ENCODE measurements at places on chromosomes 16 and 17.

- DNase-seq: no peak
Measured at GRCh38 chr17:52828621-52829020, 670.1 kb upstream of the CA10 start.

GRCh38 chr17:34178092-34178491 is 77.0 kb upstream of the CCL2 start:
- DNase-seq: no peak

- peak; percentile 35 for DNase-seq
Measured at GRCh38 chr17:7173687-7174602, 5.2 kb downstream of the ASGR1 start.

DNA sequence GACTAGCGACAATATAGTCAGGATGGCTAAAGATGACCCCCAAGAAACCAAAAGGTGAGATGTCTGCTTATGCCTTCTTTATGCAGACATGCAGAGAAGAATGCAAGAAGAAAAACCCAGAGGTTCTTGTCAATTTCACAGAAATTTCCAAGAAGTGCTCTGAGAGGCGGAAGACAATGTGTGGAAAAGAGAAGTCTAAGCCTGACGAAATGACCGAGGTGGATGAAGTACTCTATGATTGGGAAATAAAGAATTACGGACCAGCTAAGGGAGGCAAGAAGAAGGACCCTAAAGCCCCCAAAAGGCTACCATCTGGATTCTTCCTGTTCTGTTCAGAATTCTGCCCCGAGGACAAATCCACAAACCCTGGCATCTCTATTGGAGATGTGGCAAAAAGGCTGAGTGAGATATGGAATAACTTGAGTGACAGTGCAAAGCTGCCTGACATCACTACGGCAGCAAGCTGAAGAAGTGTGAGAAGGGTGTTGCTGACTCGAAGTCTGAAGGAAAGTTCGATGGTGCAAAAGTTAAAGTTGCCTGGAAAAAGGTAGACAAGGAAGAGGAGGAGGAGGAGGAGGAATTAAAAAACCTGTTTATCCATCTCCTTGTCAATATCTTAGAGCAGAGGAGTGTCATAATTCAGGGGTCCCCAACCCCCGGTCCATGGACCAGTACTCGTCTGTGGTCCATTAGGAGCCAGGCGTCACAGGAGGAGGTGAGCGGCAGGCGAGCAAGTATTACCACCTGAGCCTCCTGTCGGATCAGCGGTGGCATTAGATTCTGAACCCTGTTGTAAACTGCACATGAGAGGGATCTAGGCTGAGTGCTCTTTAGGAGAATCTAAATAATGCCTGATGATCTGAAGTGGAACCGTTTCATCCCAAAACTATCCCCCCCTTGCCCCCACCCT is 25.1 kb upstream of the ADGRG1 start:
- DNase-seq: no peak

GRCh38 chr16:10182222-10183053 is at the start of gene GRIN2A:
Gene GRIN2A, minus strand, starts transcription at chr16:10182428. Its CDS starts 2,017 bp downstream, at chr16:10180411.
- no peak for DNase-seq

GRCh38 chr17:34169496-34169895 is 85.6 kb upstream of the CCL2 start:
- no peak for DNase-seq

- DNase-seq: no peak
Measured at GRCh38 chr16:63005356-63005755, 969.1 kb upstream of the CDH8 start.

DNA sequence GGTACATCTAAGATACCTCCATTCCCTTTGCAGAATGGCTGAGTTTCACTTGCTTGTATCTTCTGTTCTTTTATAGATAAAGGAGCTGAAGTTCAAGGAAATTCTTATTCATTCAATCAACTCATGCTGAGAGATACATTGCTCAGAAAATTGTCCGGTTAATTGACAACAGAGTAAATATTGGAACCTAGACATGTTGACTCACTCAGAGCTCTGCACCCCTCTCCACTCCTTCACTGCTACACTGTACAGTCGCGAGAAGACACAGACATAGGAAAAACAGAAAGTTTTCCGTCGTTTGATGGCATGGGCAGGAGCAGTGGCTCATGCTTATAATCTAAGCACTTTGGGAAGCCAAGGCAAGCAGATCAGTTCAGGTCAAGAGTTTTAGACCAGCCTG is 690.5 kb upstream of the SOX9 start:
- no peak for DNase-seq

DNA sequence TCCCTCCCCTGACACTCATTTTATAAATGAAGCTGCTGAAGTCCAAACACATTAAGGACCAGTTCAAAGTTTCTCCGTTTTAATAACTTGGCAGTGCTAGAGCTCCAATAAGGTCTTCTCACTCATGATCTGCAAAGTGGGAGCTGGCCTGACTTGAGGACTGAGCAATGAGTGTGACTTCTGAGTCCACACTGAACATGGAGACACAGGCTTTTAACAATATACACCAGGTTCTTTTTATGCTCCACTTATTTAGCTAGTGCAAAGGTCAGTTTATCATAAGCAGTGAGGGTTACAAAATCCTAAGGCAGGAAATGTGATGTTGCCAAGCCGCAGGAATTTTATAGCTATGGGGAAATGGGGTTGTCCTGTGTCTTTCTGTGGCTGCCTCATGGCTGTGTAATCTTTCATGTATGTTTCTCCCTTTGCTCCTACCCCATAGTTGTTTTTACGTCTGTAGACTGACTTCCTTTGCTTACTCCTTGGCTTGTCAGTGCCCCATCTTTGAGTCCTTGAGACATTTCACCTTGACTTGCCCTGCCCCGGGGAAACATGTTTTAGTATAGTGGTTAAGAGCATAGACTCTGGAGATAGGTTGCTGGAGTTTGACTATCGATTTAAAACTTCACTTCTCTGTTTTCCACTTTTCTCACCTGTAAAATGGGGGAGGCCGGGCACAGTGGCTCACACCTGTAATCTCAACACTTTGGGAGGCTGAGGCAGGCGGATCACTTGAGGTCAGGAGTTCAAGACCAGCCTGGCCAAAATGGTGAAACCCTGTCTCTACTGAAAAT is 12.2 kb upstream of the MMD start:
- DNase-seq: no peak

DNA sequence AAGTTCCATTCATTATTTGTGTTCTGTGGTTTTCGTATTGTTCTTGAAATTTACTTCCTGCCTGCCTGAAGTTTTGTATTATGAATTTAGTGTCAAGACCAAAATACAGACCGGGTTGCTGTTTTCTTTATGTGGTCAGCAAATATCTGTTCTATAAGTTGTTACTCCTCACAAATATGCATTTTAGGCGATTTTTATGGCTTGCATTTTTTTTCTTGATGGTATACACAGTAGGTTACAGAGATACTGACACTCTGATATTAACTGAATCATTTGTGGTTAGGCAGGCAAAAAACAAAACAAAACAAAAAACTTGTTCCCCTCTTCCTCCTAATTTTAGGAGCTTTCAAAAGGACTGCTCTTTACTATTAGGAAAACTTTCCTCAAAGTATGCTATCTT is 52.6 kb downstream of the BCAS3 start:
- DNase-seq: no peak

- DNase-seq: no peak
Measured at GRCh38 chr17:21129023-21129681, 2.4 kb downstream of the DHRS7B start.

DNA sequence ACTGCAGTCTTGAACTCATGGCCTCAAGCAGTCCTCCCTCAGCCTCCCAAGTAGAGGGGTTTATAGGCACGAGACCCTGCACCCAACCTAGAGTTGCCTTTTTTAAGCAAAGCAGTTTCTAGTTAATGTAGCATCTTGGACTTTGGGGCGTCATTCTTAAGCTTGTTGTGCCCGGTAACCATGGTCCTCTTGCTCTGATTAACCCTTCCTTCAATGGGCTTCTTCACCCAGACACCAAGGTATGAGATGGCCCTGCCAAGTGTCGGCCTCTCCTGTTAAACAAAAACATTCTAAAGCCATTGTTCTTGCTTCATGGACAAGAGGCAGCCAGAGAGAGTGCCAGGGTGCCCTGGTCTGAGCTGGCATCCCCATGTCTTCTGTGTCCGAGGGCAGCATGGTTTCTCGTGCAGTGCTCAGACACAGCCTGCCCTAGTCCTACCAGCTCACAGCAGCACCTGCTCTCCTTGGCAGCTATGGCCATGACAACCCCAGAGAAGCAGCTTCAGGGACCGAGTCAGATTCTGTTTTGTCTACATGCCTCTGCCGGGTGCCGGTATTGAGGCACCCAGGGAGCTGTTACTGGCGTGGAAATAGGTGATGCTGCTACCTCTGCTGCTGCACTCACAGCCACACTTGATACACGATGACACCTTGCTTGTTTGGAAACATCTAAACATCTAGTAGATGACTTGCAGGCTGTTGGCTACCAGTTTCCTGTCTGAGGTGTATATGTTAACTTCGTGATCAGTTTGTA is 3.3 kb downstream of the RPL13 start:
- no peak for DNase-seq

GRCh38 chr16:56478281-56479049 is 27.1 kb downstream of the OGFOD1 start:
- DNase-seq: no peak

DNA sequence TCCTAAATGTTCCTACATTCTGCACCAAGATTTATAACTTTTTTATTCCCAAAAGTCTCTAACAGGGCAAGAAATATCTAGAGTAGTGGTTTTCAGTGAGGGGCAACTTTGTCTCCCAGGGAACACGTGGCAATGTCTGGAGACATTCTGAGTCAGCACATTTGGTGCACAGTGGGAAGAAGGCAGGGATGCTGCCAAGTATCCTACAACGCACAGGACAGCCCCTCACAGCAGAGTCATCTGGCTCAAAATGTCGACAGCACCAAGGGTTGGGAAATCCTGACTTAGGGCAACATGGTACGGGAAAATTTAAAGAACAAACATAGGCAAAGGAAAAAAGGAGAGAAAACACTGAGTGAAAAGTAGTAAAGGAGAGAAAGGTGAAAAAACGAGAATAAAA is 61.8 kb downstream of the SMG6 start:
- DNase-seq: no peak

- no peak for DNase-seq
Measured at GRCh38 chr17:38914741-38915638, 10.4 kb upstream of the LASP1NB start.

GRCh38 chr17:77906377-77906871 is 52.1 kb upstream of the TNRC6C start:
- no peak for DNase-seq

- no peak for DNase-seq
Measured at GRCh38 chr16:84478172-84478947, 26.1 kb downstream of the MEAK7 start.

- DNase-seq: no peak
Measured at GRCh38 chr17:28892024-28892423, 5.5 kb downstream of the FLOT2 start.

- DNase-seq: no peak
Measured at GRCh38 chr16:67986949-67987348, 6.7 kb upstream of the DPEP3 start.

DNA sequence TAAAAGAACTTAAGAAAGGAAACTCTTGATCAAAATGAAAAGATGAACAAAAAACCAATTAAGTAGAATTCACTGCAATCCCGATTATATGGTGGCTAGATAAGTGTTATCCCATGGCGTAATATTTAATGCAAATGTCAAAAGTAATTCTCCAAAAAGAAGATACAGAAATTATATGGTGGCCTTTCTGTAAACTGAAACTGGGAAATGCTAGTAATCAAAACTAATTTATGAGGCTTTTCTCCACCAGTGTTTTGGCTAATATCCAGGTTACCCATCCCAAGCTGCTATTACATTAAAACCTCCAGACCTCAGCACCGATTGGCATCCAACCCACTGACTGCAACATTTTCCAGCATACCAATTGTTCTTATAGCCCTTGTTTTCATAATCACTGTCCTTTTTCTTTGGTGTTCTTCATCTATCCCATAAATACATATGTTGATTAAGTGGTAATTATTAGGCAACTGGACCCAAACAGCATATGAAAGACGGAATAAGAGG is 77.2 kb upstream of the TNRC6A start:
- no peak for DNase-seq

DNA sequence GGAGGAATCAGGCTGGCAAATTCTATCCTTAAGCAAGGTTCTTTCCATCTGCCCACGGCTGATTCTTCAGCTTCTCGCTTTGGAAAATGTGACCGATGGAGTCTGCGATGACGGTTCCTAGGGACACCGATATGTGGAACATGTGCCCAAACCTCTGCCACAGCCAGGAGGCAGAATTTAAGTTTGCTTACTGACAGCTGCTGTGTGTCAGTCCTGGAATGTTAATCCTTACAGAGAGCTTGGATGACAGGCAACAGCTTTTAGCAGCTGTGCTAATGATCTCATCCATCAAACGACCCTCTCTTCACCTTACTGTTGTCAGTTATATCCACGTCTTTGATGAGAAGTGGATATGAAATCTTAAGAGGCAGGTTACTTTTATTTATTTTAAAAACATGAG is 11.4 kb upstream of the MYH13 start:
- no peak for DNase-seq

GRCh38 chr17:43033948-43034881 is 9.2 kb downstream of the RND2 start:
- no peak for DNase-seq

GRCh38 chr17:72422505-72423285 is 301.9 kb downstream of the SOX9 start:
- no peak for DNase-seq

DNA sequence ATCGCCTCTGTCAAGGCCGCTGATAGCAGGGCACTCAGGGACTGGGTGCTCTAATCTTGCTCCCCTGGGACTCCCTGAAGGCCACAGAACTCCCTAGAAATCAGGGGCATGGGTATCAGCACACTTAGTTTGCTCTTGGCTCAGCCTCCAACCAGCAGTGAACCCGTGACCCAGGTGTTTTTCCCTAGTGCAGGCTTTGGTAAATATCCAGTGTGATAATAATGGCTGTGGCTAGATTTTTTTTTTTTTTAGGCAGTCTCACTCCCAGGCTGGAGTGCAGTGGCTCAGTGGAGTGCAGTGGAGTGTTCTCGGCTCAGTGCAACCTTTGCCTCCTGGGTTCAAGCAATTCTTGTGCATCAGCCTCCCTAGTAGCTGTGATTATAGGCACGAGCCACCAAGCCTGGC is 10.3 kb downstream of the NUPR1 start:
- no peak for DNase-seq

DNA sequence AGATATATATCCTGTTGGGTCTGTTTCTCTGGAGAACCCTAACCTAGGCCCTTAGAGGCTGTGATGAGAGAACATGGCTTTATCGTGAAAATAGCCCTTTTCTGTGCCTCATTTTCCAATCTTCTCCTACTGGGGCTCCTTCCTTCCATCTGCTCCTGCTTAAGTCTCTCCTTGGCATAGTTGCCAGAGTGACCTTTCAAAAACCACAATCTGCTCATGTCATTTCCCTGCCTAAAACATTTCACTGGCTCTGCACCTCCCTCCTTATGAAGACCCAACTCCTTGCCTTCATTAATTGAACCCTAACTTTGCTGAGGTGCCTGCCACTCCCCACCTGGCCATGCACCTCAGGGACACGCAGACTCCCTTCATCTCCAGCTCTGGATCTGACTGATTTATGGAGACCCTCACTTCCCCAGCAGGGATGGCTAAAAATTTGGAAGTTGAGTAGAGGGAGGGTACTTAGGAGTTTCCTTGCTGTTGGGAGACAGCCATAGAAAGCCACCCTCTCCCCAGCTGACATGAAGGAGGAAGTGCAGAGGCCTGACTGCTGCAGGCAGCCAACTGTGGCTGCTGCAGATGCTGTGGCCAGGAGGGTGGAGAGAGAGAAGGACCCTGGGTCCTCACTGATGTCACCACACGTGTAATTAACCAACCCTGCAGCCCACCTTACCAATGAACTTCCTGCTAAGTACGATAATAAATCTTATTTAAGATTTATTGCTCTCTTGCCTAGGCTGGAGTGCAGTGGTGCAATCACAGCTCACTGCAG is 6.3 kb upstream of the GGA2 start:
- DNase-seq: no peak

GRCh38 chr17:31394544-31394943 is 3.1 kb downstream of the RAB11FIP4 start:
- no peak for DNase-seq

All from activated T-cell treated with anti-CD3 and anti-CD28 coated beads for 24 hours (primary cell).